ENCODE measurements at places on chromosomes 4 and X.

DNA sequence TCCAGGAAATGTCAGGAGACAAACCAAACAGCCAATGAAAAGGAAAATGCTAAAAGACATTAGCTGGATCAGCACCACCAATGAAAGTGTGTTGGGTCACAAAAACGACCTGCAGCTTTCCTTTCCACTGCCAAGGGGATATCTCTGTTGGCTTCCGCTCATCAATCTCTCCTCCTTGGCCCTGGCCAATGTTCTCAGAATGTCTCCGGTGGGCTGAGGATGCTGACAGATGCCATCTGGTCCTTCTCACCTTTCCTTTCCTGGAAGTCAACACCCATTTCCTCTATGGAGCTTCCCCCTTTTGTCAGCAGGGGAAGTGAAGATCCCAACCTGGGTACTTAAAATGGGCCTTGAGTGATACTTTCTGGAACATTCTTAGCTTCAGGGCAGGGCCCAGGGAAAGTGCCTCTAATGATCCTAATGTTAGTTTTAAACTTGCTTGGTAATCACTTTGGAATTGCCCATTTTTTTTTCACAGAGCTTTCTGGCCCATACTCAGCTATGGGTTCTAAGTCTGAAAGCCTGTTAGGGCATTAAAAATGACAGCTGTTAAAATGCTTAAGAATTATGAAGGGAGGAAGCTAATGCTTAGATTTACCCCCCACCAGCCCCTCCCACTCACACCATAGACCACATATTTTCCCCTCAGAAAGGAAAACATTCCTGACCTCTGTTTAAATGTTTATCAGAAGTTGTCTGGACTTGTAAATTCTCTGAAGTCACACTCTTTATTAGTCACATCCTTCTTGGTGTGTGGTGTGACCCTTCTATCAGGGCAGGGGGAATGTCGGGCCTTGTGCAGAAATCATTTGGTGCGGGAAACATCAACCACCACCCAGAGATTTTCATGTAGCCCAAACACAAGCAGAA lies 29.2 kb downstream of the IGFBP7 start:
- DNase-seq, result no peak

DNA sequence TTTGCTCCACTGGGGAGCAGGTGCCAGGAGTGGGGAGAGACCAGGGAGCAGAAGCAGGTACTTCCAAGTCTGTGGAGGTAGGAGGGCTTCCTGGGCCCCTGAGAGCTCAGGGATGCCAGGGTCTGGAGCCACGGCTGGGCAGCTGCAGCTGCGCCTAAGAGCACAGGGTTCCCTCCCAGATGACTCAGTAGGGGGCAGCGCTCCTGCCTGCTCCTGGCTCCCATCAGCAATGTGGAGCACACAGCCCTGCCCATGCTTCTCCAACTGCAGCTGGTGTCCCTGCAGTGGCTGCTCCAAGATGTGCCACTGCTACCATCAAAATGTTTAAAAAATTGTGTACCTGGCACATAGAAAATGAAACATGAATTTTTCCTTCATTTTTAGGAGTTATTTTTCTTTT lies 1028.2 kb downstream of the PCDH7 start:
- DNase-seq, result no peak

GRCh38 chr4:4784379-4784778 lies 75.1 kb upstream of the MSX1 start:
- no peak for DNase-seq

- no peak for DNase-seq
Observed at GRCh38 chrX:16839219-16839851, 30.8 kb downstream of the RBBP7 start.

DNA sequence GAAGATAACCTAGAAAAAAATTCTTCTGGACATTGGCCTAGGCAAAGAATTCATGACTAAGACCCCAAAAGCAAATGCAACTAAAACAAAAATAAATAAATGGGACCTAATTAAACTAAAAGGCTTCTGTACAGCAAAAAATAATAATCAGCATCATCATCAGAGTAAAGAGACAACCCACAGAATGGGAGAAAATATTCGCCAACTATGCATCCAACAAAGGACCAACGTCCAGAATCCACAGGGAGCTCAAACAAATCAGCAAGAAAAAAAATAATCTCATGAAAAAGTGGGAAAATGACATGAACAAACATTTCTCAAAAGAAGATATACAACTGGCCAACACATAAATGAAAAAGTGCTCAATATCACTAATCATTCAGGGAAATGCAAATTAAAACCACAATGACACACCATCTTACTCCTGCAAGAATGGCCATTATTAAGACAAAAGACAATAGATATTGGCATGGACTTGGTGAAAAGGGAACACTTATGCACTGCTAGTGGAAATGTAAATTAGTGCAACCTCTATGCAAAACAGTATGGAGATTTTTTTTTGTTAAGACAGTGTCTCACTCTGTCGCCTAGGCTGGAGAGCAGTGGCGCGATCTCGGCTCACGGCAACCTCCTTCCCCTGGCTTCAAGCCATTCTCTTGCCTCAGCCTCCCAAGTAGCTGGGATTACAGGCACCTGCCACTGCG lies 29.9 kb downstream of the ELF2 start:
- no peak for DNase-seq

GRCh38 chrX:101062176-101062575 lies 10.3 kb upstream of the TRMT2B start:
- DNase-seq, result no peak

GRCh38 chr4:82776925-82777542 lies 21.6 kb downstream of the SCD5 start:
- no peak for DNase-seq

DNA sequence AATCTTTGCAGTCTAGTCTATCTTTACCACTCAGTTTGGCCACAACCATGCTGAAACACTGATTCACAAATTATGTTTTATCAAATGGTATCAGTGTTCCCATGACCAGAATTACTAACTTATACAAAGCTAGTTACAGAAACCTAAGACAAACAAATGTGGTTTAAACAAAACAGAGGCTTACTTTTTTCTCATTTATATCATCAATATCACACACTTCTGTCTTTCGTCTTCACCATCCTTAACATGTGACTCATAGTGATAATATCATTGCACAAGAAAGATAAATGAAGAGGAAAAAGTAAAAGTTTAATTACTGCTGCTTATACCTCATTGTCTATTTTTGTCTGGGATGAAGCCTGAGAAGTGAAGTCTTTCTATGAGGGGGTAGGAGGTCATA lies 406.6 kb downstream of the PCDH10 start:
- DNase-seq, result no peak

GRCh38 chrX:149527705-149528104 lies 13.1 kb upstream of the EOLA1 start:
- no peak for DNase-seq

DNA sequence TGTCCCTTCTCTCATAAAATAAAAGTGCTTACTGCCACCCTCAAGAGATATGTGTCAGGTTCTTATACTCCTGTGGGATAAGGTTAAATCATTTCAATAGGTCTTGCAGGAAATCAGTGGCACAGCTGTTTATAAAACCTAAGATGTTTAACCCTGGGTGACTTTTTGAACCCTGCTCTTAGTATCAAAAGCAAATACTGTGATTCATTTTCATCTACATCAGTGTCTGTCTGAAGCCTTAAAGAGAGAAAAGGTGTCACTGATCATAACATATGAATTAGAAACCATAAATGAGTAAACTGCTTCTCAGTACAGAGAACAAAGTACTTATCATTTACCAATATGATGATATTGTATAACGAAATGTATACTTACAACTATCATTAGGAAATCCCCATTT lies 59.0 kb downstream of the CCSER1 start:
- no peak for DNase-seq

DNA sequence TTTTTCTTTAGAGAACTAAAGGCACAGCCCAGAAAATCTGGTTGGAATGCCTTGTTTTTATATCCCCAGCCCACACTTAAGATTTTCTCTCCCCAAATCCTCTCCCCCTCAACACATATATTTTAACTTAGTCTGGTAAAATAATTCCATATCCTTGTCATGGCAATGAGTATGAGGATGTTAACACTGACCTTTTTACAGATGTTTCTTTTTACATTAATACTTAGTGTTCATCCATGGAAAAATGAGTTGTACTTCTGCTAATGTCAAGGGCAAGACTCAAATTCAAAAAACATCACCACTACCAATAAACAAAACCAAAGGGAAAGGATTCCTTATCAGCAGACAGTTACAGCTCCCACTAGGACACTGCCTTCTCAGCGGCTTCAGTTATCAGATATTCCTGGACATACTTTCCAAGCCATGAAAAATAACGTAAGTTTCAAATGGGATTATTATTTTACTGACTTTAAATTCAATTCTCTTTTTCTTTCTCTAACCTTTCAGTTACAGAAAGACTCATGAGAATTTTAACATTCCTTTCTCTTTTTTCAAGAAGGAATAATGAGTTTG lies 83.3 kb downstream of the RASL11B start:
- DNase-seq, result no peak

DNA sequence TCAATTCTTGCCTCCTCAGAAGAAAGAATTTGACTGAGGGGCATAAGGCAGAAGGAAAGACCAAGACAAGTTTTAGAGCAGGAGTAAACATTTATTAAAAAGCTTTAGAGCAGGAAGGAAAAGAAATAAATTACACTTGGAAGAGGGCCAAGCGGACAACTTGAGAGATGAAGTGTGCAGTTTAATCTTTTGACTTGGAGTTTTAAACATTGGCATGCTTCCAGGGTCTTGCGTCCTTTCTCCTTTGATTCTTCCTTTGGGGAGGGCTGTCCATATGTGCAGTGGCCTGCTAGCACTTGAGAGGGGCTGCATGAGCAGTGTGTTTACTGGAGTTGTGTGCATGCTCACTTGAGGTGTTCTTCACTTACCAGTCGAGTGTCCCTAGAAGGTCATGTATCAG lies 275.8 kb upstream of the IL1RAPL1 start:
- DNase-seq, result no peak

- DNase-seq, result no peak
Observed at GRCh38 chr4:159606835-159607234, 504.0 kb downstream of the RAPGEF2 start.

GRCh38 chr4:187042251-187042650 lies 318.6 kb upstream of the FAT1 start:
- no peak for DNase-seq

- DNase-seq, result no peak
Observed at GRCh38 chr4:45275862-45276261, 549.5 kb upstream of the GNPDA2 start.

DNA sequence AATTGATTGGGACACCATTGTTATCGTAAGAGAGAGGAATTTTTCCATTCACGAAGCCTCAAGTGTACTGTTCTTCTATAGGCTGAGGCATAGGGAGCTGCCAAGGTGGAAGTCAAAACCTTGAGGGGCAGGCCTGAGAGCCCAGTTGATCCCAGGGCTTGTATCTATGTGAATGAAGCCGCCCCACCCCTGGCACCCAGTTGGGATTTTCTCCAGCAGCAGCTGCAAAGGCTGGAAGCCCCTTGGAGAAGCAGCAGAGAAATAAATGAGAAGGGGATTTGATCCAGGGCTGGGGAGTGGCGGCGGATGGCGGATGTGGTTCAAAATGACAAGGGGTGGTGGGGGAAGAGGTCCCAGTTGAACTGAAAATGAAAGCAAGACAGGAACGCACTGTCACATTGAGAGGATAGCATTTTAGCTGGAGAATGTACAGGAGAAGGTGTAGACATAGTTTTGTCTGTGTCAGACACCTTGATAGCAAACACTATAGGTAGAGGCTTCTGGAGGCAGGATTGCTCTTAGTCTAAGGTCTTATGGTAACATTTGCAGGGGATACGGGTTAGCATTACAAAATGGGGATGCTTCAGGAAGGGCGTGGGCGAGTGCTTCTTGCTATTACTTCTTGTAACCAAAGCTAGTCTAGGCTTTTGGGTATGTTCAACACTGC lies 32.6 kb downstream of the DOCK11 start:
- no peak for DNase-seq

GRCh38 chrX:51779306-51779705 lies 36.1 kb downstream of the GSPT2 start:
- no peak for DNase-seq

GRCh38 chr4:144955104-144955503 lies 142.9 kb downstream of the ANAPC10 start:
- no peak for DNase-seq
